T-cell (primary cell): ENCODE measurements at places on chromosomes 11 and 22. TPM values are rescaled to one million over a fixed set of nuclear protein-coding genes. Genes with fewer than 3 reads are reported as not detected.

The YAP1 gene
- total RNA-seq, result 0.33 TPM

DNA sequence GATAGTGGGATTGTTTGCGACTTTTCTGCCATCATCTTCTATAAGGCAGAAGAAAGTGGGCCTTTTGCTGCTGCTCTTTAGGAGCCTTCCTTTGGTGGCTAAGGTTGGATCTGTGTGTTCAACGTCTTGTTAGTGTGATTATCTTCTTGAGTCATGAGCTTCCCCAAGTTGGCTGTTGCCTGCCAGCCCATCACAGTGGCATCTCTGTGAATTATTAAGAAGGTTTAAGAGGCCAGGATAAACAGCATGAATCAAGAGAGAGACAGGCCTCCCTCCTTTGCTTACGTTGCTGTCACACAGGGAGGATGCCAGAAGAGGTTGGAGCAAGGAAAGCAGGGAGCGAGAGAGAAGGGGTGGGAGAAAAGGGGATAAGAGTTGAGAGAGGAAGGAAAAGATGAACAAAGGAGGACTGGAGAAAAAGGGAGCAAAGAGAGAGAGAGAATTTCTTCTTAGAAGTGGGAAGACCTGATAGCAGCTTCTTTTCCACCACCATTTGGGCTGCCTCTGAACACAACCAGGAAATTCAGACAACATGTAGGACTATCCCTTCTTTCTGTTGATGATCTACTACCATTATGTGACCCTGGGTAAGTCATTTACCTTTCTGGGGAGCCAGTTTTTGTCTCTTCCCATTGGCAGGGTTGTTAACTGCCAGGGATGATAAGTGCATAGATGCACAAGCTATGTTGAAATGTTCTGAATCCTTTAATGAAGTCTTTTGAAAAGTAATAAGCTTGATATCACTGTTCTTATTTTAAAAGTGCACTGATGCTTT lies 126.5 kb downstream of the NAV2 start:
- H3K4me1 ChIP-seq, result no peaks in the 10 kb centered on the region
- H3K27me3 ChIP-seq, result no peaks in the 10 kb centered on the region
- DNase-seq, result no peak
- H3K4me3 ChIP-seq, result no peak overlapping the region
- H3K27ac ChIP-seq, result no peak overlapping the region

DNA sequence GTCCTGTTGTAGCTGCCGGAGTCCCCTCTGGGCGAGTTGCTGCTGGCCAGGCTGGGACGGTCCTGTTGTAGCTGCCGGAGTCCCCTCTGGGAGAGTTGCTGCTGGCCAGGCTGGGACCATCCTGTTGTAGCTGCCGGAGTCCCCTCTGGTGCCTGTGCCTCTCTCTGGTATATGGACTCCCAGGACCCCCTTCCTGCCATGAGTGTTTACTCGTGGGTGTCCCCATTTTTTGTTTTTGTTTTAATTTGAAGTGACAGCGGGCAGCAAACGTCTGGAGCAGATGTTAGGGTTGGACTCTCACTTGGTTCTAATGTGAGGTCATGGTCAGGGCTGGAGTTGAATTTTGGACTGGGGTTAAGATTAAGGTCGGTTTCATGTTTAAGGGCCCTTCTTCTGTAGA lies 14.2 kb downstream of the SHANK3 start:
- no peak overlapping the region for H3K4me3 ChIP-seq
- no peaks in the 10 kb centered on the region for H3K36me3 ChIP-seq
- no peaks in the 10 kb centered on the region for H3K4me1 ChIP-seq
- H3K27me3 ChIP-seq, result peaks cover 17% of the 10 kb centered on the region
- no peak overlapping the region for H3K27ac ChIP-seq

GRCh38 chr11:130037058-130037457 lies 32.6 kb upstream of the APLP2 start:
- no peak overlapping the region for H3K27ac ChIP-seq
- H3K4me1 ChIP-seq, result no peaks in the 10 kb centered on the region
- peaks cover 11% of the 10 kb centered on the region for H3K27me3 ChIP-seq

GRCh38 chr11:28976801-28977145 lies 868.6 kb downstream of the METTL15 start:
- no peak overlapping the region for H3K27ac ChIP-seq
- H3K4me3 ChIP-seq, result no peak overlapping the region
- H3K27me3 ChIP-seq, result no peaks in the 10 kb centered on the region
- no peaks in the 10 kb centered on the region for H3K36me3 ChIP-seq
- H3K4me1 ChIP-seq, result no peaks in the 10 kb centered on the region

DNA sequence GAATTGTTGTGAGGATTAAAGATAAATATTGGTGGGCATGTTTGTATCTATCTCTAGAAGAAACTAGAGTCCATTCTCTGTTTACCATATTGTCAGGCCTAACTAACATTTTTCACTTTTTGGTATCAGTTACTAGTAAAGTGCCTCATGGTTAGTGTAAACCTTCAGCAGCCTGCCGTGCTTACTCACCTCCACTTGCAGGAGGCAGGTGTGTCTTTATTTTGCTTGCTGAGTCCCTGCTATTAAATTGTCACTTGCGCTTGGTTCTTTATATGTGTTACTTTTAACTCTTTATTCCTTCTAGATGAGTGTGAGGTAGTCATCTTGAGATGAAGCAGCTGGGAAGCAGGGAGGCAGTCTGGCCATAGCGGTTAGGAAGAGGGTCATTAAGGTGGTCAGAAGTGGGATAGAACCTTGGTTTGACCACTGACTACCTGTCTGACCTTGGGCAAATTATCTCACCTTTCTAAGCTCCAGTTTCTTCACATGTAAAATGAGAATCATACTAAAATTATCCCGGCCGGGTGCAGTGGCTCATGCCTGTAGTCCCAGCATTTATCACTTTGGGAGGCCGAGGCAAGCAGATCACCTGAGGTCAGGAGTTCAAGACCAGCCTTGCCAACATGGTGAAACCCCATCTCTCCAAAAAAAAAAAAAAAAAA lies 21.2 kb downstream of the PPP6R3 start:
- no peak overlapping the region for H3K4me3 ChIP-seq
- no peak overlapping the region for H3K27ac ChIP-seq
- H3K36me3 ChIP-seq, result no peaks in the 10 kb centered on the region

- no peak for DNase-seq
- no peaks in the 10 kb centered on the region for H3K36me3 ChIP-seq
- no peaks in the 10 kb centered on the region for H3K27me3 ChIP-seq
- no peak overlapping the region for H3K27ac ChIP-seq
Observed at GRCh38 chr11:83558281-83558680, 272.1 kb upstream of the CCDC90B start.

- no peak overlapping the region for H3K27ac ChIP-seq
- H3K4me3 ChIP-seq, result no peak overlapping the region
- H3K4me1 ChIP-seq, result no peaks in the 10 kb centered on the region
- peaks cover 14% of the 10 kb centered on the region for H3K36me3 ChIP-seq
- no peak for DNase-seq
- H3K27me3 ChIP-seq, result peaks cover 9% of the 10 kb centered on the region
Observed at GRCh38 chr11:44913502-44913901, 37.2 kb downstream of the TP53I11 start.

- peaks cover 38% of the 10 kb centered on the region for H3K27me3 ChIP-seq
- H3K27ac ChIP-seq, result no peak overlapping the region
- H3K4me1 ChIP-seq, result no peaks in the 10 kb centered on the region
- no peak overlapping the region for H3K4me3 ChIP-seq
- no peaks in the 10 kb centered on the region for H3K36me3 ChIP-seq
- no peak for DNase-seq
Observed at GRCh38 chr11:70108250-70108649, 30.1 kb downstream of the ANO1 start.
